Activated CD8-positive, alpha-beta T cell treated with anti-CD3 and anti-CD28 coated beads for 36 hours (primary cell): ENCODE measurements at places on chromosomes 2 and 18. TPM values are rescaled to one million over a fixed set of nuclear protein-coding genes. Genes with fewer than 3 reads are reported as not detected.

LYG1 gene
- total RNA-seq, result 0.81 TPM

HTR2B gene
- not detected for total RNA-seq

REG3A gene
- not detected for total RNA-seq

C2orf66 gene
- not detected for total RNA-seq

FAM161A gene
- total RNA-seq, result 6.5 TPM

CYP27A1 gene
- 0.18 TPM for total RNA-seq

TFCP2L1 gene
- not detected for total RNA-seq

GPR17 gene
- not detected for total RNA-seq

RAB6C gene
- not detected for total RNA-seq

REG3G gene
- not detected for total RNA-seq

CKAP2L gene
- total RNA-seq, result 24.5 TPM

LIMS2 gene
- total RNA-seq, result 23.6 TPM

DNAH7 gene
- 0.07 TPM for total RNA-seq

ONECUT2 gene
- not detected for total RNA-seq

SATB2 gene
- total RNA-seq, result not detected

ATP8B1 gene
- 0.18 TPM for total RNA-seq

CAPN14 gene
- 0.69 TPM for total RNA-seq

AQP12B gene
- total RNA-seq, result not detected

SAG gene
- total RNA-seq, result not detected

MERTK gene
- total RNA-seq, result 0.70 TPM

TUBA3E gene
- not detected for total RNA-seq

SOWAHC gene
- 0.29 TPM for total RNA-seq

TMEM247 gene
- not detected for total RNA-seq

CHST10 gene
- total RNA-seq, result 10.5 TPM

PCBP1 gene
- total RNA-seq, result 489 TPM

SIX2 gene
- total RNA-seq, result not detected

KIF3C gene
- 3.8 TPM for total RNA-seq

UGT1A5 gene
- not detected for total RNA-seq

OXER1 gene
- total RNA-seq, result not detected

CFAP210 gene
- total RNA-seq, result not detected

DNAJC5G gene
- total RNA-seq, result not detected

DYNC2LI1 gene
- 6.9 TPM for total RNA-seq

EFHD1 gene
- 1.2 TPM for total RNA-seq

MAB21L4 gene
- total RNA-seq, result not detected

RIT2 gene
- total RNA-seq, result not detected

IL1B gene
- total RNA-seq, result not detected

OTOS gene
- not detected for total RNA-seq

PXDN gene
- total RNA-seq, result 0.83 TPM

ODC1 gene
- 181 TPM for total RNA-seq

CBLN2 gene
- total RNA-seq, result not detected

SPEG gene
- 2.1 TPM for total RNA-seq

CNTNAP5 gene
- total RNA-seq, result not detected

CNGA3 gene
- not detected for total RNA-seq

ERFE gene
- total RNA-seq, result 1.0 TPM

MFSD2B gene
- total RNA-seq, result 0.32 TPM

ANKRD23 gene
- 5.7 TPM for total RNA-seq

HMSD gene
- 1.4 TPM for total RNA-seq

RAX gene
- total RNA-seq, result not detected

STPG4 gene
- total RNA-seq, result not detected

EDAR gene
- total RNA-seq, result 0.09 TPM

DSG1 gene
- not detected for total RNA-seq
